ENCODE measurements at places on chromosomes 5 and 9.

GRCh38 chr5:143338658-143339366, 64.7 kb downstream of the NR3C1 start:
- DNase-seq, result no peak

- DNase-seq, result no peak
Observed at GRCh38 chr5:157971571-157972216, 112.7 kb upstream of the CLINT1 start.

- DNase-seq, result no peak
Observed at GRCh38 chr5:125411744-125412560, 665.5 kb upstream of the ZNF608 start.

- DNase-seq, result no peak
Observed at GRCh38 chr9:38017149-38017884, 51.7 kb downstream of the SHB start.

DNA sequence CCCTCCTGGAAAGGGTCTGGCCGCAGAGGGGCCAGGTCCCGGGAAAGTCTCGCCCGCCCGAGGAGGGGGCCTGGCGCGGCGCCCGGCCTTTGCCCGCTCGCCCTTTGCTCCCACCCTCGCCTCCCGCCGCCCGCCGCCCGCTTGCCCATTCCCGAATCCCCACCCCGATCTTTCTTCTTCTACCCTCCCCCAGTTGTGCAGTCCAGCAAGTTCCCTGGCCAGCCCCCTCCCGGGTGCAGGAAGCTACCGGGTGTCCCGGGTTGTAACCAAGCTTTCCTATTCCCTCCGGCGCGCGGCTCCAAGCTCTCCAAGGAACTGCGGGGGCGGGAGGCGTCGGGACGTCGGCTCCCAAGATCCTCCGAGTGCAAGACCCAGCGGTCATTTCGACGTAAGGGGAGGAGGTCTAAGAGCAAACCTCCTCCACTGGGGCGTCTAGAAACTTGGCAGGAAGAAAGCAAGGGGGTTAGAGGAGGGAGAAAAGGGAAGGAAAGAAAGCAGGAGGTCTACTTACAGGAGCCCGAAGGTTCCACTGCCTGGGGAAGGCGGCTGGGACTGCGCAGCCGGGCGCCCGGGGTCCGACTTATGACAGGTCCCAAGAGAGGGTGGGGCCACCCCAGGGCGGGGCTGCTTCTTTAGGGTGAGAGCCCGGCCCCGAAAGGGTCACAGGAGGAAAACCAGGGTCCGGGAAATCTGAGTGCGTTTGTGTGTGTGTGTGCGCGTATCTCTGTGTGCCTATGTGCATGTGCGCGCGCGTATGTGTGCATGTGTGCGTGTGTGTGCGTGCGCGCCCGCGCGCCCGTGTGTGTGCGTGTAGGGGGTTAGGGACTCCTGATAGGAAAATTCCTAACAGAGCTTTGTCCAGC, at the start of gene PTGR1:
Gene PTGR1, minus strand, starts transcription at position 556 of the 863 bp plus-strand sequence. CDS start 2,225 bp downstream, outside the sequence.
- peak; percentile 93 for DNase-seq

- no peak for DNase-seq
Observed at GRCh38 chr5:25393256-25393655, 748.5 kb upstream of the CDH10 start.

- no peak for DNase-seq
Observed at GRCh38 chr9:120646948-120647347, 67.0 kb upstream of the CDK5RAP2 start.

DNA sequence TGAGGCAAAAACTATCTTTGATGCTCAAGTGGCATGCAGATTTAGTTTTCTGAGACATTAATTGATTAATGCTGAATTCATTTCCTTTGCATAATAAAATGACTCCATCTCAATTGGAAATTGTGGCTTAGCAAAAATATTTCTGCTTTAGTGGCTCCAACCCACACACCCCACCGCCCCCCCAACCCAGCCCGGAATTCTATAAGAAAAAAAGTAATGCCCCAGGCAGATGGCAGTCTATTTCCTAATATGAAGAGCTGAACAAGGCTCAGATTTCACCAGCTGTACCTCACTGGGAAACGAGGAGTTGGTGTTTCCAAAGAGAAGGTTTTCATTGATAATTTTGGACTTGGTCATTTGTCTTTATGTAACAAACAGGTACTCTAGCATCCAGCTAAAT, 182.1 kb downstream of the FBN2 start:
- DNase-seq, result no peak

- no peak for DNase-seq
Observed at GRCh38 chr5:127647361-127647958, 1.4 kb upstream of the CTXN3 start.

- no peak for DNase-seq
Observed at GRCh38 chr5:59542851-59543820, 350.4 kb downstream of the PDE4D start.

GRCh38 chr9:107397076-107398044, 92.2 kb downstream of the KLF4 start:
- no peak for DNase-seq

DNA sequence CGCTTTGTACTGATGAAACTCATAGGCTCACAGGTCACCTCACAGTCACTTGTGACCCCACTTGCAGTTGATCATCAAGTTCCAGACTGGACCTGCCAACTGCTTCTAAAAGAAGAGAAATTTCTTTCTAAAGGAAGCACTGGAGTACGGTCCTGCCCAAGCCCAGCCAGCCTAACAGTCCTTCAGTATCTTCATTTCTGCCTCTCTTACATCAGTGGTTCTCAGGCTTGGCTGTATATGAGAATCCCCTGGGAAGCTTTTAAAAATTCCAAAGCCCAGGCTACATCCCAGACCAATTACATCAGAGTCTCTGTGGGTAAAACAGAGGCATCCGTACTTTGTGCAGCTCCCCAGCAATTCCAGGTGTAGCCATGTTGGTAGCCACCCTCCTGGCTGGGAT, 282.1 kb downstream of the NFIB start:
- DNase-seq, result no peak

- no peak for DNase-seq
Observed at GRCh38 chr5:104361932-104362331, 799.3 kb upstream of the NUDT12 start.

GRCh38 chr9:80507611-80508010, 935.8 kb downstream of the TLE4 start:
- no peak for DNase-seq

DNA sequence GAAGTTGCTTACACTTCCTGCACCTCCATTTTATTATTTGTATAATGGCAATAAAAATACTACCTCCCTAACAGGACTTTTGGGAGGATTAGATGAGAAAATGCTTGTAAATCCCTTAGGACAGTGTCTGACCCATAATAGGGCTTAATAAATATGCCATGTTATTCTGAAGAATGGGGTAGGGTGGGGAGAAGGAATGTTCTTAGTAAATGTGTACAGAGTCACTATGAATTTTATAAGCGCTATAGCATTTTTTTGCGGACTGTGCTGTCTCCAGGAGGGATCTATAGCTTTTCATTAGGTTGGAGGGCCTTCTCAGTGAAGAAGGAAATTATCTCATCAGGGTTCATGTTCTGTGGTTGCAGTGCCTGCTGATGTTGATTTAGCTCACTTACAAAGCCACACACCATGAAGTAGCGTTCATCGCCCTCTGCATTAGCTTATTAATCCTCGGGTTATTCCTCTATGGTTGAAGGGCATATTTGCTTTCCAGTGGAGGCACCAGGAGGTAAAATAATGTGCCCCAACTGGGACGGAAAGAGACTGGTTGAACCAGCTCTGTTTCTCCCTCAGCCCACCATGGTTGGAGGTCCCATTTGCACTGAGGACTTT, 497.1 kb downstream of the ARHGEF28 start:
- DNase-seq, result no peak

DNA sequence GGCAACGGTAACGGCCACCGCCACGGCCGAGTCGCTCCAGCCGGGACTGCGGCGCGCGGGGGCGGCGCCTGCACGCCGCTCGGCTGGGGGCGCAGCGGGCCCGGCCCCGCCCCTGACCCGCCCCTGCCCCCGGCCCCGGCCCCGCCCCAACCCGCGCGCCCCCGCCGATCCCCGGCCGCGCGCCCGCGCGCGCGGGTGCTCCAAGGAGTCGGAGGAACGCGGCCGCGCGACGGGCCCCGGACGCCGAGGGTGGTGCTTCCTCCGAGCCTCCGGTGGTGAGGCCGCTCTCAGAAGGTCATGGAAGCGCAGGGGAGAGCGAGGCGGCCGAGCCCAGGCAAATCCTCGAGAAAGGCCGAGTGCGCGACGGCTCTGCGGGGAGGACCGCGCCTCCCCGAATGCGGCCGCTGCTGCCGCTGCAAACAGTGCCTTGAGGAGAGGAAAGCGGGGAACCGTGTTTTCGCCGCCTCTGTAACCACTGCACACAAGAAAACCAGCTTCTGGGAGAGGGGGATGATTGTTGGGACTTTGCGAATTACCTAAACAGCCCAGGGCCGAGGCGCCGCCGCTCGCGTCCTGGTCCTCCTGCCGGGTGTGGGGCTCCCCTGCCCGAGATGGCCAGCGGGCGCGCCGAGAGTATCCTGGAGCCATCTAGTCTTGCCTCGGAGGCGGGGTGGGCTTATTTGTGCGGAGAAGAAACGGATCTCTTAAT, at the start of gene LIFR:
Gene LIFR, minus strand, starts transcription at position 48 of the 709 bp plus-strand sequence. CDS start 25,999 bp downstream, outside the sequence.
- peak; percentile 91 for DNase-seq

GRCh38 chr9:131284856-131285255, 4.7 kb upstream of the PLPP7 start:
- no peak for DNase-seq

DNA sequence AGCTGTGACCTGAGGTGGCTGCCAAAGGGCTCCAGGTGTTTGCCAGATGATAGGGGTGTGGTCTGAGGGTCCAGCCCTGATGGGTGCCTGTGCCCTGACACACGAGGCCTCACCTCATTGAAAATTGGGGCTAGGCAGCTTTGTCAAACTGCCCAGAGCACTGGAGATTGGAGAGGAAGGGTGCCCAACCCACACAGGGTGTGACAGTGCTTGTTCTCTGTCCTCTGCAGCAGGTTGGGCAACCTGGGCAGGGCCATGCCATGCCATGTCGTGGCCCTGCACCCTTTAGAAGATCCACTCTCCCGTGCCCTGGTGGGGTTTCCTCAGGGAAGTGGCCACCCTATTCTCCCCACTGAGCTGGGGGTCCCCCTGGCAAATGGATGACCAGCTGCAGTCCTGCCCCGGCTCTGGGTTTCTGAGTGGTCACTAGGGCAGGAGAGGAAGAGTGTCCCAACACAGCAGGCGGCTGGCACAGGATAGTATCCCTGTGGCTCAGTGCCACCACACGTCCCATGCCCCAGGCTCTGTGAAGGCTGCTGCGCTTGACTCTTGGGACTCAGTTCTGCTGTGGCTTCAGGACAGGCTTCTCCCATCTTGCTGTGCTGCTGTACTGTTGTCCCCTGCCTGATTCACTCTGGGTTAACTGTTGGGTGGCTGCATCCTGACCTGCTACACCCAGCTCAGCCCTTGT, 100.8 kb upstream of the PITX1 start:
- DNase-seq, result no peak

GRCh38 chr5:149597618-149598017, 16.3 kb downstream of the ARHGEF37 start:
- DNase-seq, result no peak

DNA sequence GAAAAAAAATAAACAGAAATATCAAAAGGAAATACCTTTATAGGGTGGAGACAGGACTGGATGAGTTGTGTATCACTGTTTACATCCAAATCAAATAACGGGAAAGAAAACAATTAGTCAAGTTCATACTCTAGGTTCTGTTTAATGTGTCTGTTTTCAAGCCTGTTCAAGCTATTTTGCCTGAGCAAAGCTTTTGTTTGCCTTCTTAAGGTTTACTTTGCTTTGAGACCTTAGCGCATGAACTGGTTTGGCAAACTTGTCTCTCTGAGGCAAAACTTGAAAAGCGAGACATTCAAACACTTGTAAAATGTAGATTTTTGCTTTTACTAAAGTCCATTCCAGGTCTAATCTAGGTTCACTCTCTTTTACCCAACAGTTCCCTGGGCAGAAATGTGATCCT, 174.1 kb upstream of the RFX3 start:
- DNase-seq, result no peak

DNA sequence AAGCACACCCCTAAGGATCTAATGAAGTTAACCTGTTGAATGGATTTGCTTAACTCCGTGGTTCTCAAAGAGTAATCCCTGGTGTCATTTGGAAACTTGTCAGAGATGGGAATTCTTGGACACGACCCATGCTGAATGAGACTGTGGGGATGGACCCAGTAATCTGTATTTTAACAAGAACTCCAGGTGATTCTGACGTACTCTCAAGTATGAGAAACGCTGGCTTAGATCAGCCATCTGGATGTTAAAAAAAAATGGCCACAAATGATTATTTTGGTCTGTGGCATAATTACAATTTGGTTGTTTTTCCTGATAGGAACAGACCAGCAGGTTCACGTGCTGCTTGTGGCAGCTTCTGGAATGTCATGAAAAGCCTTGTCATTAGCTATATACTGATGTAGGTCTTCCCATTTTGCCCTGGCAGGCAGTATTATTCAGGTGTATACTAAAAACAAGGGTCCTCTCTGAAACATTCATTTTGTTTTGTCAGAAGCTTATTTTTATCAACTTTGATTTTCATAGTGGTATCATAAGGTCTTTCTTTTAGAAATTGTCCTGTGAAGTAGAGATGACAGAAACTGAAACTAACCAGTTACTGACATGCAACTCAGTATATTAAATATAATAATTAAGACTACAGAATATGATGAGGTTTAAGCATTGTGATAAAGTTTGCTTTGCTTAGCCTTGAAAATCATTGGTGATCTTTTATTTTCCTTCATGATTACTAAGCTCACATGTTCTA, 15.4 kb downstream of the CPEB4 start:
- DNase-seq, result no peak

DNA sequence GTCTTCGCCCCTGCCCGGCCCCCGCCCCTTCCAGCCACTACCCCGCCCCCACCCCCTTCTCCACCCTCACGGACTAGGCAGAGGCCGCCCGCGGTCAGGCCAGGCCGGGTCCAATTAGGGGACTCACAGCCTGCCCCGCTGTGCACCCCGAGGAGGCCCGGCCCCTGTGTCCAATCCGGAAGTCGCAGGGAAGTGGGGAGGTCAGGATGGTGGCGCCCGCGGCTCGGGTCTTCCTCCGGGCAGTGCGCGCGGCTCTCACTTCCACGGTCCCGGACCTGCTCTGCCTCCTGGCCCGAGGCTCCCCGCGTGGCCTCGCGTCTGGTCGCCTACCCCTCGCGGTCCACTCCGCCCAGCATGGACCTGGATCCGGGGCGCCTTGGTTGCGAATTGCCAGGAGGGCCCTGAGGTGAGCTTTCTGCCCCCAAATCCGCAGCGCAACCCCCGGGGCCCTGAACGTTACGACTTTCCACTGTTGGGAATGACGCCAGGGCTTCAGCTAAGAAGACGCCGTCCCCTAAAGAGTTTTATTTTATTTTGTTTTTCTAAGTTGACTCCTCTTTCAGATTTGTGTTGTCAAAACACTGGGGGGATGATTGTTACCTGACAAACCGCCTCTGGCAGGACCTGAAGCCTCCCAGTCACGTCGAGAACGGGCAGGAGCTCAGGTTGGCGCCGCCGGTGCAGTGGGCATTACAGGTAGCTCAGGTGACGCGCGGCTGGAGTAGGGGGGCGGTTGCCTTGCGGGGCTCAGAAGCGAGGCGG, 763 bp upstream of the IRX2 start:
- DNase-seq, result peak; percentile 79

- DNase-seq, result no peak
Observed at GRCh38 chr5:128290152-128290858, 206.7 kb downstream of the SLC12A2 start.

DNA sequence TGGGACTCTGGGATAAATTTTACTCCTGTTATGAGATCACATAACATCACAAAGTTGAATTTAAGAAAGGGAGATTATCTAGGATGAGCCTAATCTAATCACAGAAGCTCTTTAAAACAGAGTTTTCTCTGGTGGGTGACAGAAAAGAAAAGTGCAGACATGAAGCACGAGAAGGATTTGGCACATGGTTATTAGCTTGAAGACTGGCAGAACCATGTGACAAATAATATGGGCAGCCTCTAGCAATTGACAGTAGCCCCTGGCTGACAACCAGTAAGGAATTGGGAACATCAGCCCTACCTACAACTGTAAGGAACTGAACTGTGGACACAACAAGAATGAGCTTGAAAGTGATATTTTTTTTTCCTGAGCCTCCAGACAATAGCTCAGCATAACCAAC, 243.1 kb downstream of the HTR1A start:
- DNase-seq, result no peak
